ENCODE measurements at places on chromosomes 5 and 9.

- DNase-seq: no peak
Measured at GRCh38 chr5:171582849-171583248, 163.4 kb downstream of the FGF18 start.

- no peak for DNase-seq
Measured at GRCh38 chr5:34767180-34767579, 71.8 kb upstream of the TTC23L start.

DNA sequence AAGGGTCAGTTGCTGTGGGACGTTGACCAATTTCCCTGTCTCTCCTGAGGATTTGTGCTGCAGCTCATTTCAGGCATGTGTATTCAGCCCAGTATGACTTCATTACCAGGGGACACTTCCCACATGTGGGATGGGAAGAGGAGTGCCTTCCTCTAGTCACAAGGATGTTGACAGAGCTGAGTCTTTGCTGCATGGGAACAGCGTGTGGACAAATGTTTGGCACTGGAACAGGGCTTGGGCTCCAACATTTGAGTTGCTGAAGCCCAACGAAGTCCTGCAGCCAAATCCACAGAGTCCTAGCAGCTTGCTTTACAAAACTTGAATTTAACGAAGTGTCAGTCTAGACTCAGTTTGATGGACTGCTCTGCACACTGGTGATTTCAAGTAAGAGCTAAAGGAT lies 283.2 kb downstream of the SH3GL2 start:
- DNase-seq: no peak

GRCh38 chr5:67680099-67680498 lies 483.5 kb upstream of the CD180 start:
- DNase-seq: no peak

DNA sequence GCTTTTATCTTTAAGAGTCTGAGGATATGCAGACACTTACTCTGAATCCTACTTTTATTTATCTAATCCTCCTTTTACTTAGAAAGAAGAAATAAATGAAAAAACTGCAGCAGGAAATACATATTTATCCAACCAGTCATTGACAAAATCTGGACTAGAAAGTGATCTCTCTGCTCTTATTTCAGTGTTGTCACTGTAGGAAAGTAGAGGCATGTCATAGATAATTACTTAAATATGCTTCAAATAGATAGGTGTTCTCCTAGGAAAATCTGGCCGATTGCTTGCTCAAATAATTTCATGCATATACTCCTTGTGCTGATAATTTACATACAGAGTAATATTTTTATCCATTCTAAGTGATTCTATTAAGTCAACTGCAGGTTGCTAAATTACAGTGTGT lies 2001.9 kb upstream of the C9orf72 start:
- DNase-seq: no peak

DNA sequence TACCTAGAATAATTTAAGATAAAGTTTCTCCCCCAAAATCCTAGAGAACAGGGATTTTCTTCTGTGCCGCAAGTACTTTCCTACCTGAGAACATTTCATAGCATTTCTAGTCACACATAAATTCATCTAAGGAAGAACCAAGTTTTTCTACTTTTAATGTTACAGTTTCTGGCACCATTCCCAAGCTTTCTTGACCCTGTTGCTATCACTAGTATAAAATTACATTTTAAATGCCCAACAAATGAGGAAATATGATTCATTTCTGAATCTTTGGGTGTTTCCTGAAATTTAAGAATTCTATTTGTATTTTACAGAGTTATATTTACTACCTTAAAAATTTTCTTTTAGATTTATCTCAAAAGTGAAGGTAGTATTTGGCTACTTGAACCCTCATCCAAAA lies 137.8 kb downstream of the LPAR1 start:
- DNase-seq: no peak

- DNase-seq: no peak
Measured at GRCh38 chr5:73633060-73633459, 7.1 kb downstream of the ARHGEF28 start.

GRCh38 chr9:128120061-128120740 lies 7.3 kb downstream of the PTGES2 start:
- no peak for DNase-seq

DNA sequence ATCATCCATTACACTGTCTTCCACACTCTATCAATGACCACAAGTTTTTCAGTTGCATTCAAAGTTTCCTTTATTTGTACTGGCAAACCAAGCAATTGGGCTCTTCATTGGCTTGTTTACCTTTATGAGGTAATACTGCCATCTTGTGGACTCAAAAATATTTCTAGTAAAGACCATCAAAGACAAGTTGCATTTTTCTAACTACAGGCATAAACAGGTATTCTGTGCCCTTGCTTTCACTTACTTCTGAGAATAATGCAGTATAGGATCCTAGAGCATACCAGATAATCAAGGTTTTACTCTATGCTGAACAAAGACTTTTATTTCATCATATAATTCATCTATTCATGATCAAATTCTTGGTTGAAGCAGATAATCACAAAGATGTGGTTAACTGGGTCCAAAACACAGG lies 173.7 kb upstream of the POU5F2 start:
- DNase-seq: no peak

- no peak for DNase-seq
Measured at GRCh38 chr9:3271581-3271980, 254.2 kb downstream of the RFX3 start.

GRCh38 chr9:116760636-116761035 lies 73.5 kb downstream of the TRIM32 start:
- no peak for DNase-seq

GRCh38 chr9:76716085-76716672 lies 48.1 kb upstream of the PCA3 start:
- DNase-seq: no peak

DNA sequence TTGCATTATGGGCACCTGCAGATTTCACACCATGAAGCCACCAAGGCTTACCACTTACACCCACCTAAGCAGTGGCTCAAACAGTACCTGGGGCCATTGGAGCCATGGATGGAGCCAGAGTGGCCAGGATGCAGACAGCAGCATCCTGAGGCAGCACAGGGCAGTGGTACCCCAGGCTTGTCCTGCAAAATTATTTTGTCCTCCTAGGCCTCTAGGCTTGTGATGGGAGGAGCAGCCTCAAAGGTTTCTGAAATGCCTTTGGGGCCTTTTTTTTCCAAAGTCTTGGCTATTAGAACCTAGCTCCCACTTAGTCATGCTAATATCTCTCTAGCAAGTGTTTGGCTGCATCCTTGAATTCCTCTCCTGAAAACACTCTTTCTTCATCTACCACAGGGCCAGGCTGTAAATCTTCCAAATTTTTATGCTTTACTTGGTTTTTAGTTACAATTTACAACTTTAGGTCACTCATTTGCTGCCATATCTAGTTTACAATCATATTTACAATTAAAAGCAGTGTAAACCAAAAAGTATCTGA lies 15.7 kb downstream of the TMC1 start:
- no peak for DNase-seq

- no peak for DNase-seq
Measured at GRCh38 chr5:78537821-78538220, 110.8 kb downstream of the LHFPL2 start.

GRCh38 chr5:123182072-123182471 lies 93.0 kb downstream of the PRDM6 start:
- no peak for DNase-seq

GRCh38 chr9:37925786-37926736 lies 22.1 kb upstream of the SLC25A51 start:
- DNase-seq: no peak

DNA sequence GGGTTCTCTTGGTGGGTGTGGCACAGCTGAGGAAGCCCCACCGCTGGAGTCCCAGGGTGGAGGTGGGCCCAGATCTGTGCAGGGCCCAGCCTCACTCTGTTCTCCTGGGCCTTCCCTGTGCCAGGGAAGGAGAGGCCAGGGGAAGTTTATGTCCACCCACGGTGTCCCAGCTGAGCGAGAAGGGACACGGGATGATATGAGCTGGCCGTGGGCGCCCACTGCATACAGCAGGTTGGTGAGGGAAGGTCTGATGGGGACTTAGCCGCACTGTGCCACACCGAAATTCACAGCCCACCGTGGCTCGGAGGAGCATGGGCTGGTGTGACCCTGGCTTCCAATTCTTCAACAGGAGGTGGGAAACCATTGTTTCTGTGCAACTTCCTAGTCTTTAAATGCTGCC lies 33.9 kb downstream of the UNC5A start:
- DNase-seq: no peak

GRCh38 chr9:19313573-19313972 lies 66.5 kb downstream of the RPS6 start:
- no peak for DNase-seq

- DNase-seq: no peak
Measured at GRCh38 chr9:32442433-32442832, 58.0 kb downstream of the ACO1 start.

DNA sequence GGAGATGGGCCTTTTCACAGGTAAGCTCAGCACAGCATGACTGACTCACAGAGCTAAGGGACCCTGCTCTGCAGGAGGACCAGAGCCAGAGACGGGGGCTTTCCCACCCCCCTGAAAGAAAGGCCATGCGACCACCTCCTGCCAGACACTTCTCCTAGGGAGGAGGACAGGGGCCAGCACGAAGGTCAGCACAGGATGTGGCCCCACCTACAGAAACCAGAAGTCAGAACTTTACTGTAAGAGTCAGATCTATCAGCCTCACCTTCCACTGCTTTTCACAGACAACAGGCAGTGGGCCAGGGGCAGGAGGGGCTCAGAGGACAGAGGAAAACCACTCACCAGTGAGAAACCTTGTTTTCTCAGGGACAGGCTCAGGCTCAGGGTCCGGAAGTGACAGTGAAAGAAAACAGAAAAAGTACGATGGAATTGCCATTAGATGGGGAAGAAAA lies 37.9 kb downstream of the CCNJL start:
- DNase-seq: no peak

- no peak for DNase-seq
Measured at GRCh38 chr5:177361418-177362291, 3.9 kb downstream of the RGS14 start.

DNA sequence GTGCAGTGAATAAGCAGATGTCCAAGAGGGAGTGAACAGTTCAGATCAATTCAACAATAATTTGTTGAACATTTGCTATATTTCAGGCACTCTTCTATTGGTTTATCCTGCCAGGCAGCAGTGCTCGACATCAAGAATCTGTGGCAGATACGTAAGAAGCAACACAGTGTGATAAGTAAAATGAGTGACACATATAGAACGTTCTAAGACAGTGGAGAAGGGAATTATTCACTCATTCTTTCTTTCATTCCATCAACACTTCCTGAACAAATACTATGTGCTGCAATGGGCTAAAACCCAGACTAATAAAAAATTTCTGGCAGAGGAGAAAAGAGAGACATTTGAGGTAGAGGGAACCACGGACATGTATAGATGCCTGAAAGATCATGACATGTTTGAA lies 89.9 kb upstream of the GLIS3 start:
- DNase-seq: no peak

- DNase-seq: no peak
Measured at GRCh38 chr5:118733394-118733793, 255.0 kb downstream of the DTWD2 start.

All from stimulated activated CD4-positive, alpha-beta T cell treated with anti-CD3 and anti-CD28 coated beads, Interleukin-2, amount 100 ng/mL, for 24 hours (primary cell).